T-helper 1 cell (primary cell): ENCODE measurements at places on chromosomes 5 and 9.

- DNase-seq, result no peak
These were observed 28.1 kb downstream of the ACSL6 start for GRCh38 chr5:131983244-131983771.

GRCh38 chr9:16515879-16516301 lies 354.6 kb downstream of the BNC2 start:
- no peak for DNase-seq

DNA sequence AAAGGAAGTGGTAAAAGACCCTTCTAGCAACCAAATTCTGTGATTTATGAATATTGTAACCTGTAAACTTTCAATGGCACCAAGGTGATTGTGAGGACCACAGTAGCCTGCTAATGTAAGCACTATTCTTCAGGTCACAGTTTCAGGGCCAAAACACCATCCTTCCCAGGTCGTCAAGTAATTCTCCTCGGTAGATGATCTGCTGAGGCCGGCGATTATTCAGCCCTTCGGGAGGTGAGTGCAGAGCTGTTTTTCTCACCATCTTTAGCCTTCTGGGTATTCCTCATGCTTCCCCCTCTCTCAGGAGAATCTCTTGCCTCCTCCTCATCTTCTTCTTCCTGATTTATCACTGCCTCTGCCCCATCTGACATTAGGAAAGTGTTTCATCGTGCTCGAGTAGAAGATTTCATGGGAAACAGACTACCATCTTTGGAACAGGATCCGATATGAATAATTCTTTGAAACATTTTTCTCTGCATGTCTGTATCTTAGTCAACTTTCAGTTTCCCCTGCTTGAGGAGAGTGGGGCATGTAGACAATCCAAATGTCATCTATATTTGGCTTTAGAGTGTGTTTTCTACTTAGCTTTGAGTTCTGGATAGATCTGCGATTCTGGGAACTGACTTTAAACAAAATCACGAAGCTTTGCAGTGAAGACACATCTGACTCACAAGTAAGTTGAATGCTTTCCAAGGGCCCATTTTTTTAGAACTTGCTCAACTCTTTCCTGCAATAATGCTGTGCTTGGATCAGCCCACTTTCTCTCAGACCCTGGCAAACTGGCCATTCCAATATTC lies 173.9 kb downstream of the AOPEP start:
- peak; percentile 71 for DNase-seq

GRCh38 chr9:111037708-111038330 lies 451 bp downstream of the LPAR1 start:
- no peak for DNase-seq

GRCh38 chr5:53893626-53894025 lies 333.2 kb downstream of the NDUFS4 start:
- DNase-seq, result no peak

DNA sequence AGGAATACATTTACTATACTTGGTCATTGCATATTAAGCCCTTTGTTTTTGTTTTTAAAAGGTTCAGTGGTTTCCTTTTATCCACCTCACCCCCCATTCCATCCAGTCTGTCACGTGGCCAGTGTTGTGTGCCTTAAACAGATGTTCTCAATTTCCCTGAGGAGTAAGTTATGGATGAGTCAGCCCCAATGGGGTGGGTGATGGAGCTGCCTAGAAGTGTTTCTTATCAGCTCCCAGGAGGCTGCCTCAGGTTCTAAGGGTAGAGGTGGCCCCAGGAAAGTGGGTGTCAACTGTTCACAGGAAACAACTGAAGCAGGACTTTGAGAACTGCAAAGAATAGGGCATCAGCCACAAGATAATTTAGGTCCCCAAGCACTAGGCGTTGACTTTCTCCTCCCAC lies 41.1 kb downstream of the ACTBL2 start:
- DNase-seq, result no peak

DNA sequence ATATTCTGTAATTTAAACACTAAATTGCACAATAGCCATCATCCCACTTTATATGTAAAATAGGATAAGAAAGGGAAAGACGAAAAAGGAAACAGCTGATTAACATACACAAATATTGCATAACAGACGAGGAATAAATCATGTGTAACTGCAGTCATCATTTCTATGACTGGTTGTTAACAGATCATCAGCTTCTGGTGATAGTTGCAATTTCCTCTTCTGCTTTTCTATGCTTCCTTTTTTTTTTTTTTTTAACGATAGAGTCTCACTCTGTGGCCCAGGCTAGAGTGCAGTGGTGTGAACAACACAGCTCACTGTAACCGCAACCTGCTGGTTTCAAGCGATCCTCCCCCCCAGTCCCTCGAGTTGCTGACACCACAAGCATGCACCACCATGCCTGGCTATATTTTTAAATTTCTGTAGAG lies 22.5 kb upstream of the JAKMIP2 start:
- no peak for DNase-seq

DNA sequence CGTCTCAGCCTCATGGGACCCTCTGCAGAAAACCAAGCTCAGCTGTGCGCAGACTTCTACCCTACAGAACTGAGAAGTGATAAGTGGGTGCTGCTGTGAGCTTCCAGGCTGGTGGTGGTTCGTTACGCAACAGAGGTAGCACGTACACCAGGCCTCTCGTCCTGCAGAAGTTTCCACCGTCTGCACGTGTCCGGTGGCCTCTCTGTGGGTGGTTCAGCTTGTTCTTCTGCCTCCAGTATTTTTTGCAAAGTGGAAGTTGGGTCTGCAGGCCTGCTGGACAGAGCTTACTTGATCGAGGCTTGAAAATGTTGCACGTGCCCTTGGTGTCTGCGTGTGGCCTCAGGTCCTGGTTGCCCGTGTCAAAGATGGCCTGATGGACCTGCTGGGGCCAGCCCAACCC lies 27.5 kb downstream of the KCNT1 start:
- no peak for DNase-seq
